ENCODE measurements at places on chromosomes 6 and 20.

- no peak for DNase-seq
Measured at GRCh38 chr20:19944772-19945459, 72.2 kb upstream of the NAA20 start.

DNA sequence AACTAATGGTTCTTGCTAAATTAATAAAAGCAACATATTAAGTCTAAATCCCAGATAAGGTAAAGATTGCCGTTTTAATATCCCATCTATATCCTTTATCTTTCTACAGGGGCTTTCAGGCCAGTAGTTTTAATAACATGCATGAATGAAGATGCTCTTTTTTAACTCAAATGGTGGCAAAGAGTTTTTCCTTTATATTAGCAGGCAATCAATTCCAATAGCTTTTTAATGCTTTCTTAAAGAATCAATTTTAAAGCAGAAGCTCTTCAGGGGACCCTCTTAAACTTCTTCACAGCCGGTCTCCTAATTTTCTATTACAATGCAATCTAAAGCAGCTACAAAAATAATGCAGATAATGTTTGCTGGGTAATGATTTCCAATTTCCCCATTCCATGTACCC, 107.8 kb upstream of the HS3ST5 start:
- no peak for DNase-seq

DNA sequence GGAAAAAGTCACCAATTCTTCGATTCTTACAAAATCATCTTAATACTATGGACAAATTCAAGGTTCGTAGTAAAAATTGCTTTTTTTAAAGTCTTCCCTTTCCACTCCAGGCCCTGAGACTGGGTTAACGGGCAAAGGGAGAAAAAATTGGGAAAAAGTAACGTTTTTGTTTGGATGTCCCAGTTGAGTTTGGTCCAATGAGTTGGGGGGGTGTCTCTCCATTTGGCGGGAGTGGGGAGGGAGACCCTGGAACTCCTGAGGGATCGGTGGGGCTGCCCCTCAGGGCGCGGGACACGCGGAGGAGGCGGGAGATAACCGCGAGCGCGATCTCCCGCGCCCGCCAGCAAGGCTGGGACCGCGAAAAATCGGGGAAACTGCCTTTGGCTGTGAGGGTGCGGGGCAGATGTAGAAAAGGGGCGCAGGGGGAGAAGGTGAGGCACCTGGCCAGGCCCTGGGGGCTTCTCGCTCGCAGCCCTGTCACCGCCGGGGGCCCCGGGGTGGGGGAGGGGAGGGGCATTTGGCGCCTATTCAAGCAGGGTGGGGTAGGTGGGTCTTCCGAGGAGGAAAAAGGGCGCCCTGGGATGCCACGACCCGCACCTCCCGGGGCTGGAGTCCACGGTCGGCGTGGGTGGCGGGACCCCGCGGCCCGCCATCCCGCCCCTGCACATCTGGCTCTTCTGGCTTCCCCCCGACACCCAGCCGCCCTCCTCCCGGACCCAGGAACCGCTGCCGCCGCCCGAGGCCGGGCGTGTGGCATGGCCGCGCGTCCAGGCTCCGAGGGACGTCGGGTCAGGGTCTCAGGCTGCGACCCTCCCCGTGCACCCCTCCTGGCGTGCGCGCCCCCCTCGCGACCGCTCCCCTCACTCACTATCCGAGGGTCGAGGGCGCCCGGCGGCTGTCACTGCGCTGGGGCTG, 595 bp downstream of the FBXO5 start:
- no peak for DNase-seq

DNA sequence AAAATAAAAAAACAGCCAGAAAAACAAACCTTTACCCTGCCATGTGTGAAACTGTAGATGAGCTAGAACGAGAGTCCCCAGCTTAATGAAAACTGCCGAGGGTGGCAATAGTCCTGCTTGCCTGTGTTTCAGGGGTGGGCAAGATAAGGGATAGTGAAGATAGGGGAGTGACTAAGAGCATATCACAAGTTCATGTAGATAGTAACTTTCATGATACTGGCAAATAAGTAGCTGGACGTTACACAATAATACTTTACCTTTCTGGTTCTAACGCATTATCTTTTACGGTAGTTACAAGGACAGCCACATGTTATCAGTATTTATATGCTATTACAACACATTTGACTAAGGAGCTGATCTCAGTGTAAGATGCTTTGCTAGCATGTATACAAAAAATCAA, 9.3 kb upstream of the FBXO9 start:
- no peak for DNase-seq

GRCh38 chr6:107154801-107155160, 39.5 kb upstream of the BEND3 start:
- no peak for DNase-seq

DNA sequence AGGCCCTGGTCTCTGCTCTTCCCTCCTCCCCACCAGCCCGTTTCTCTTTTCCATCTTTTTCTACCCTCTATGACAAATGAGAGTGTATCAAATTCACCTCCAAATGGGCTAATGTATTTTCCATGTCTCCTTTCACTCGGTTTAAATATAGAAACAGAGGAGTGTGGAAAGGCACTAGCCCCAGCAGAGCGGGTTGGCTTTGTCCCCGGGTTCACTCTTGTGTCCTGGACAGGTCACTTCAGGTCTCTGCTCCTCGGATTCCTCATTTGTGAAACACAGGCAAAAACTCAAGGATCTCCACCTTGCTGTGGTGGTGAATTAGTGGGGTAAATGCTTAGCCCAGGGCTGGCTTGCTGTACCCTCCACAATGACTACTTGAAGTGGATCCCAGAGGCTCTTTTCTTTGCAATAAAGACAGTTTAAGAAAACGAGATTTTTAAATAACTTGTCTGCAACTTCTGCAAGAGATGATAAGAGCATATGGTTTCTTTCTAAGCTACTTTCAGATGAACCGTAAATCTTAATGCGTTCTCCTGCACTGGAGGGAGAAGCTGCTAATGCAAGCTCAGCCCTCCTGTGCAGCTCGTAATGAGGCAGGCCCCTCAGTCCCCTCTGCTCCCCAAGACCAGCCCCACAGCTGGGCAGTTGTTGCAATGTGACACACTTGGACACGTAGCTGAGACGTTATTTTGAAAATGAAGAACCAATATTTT, 292.9 kb downstream of the THBS2 start:
- DNase-seq: no peak

- DNase-seq: no peak
Measured at GRCh38 chr6:130525408-130525807, 159.6 kb downstream of the TMEM200A start.

DNA sequence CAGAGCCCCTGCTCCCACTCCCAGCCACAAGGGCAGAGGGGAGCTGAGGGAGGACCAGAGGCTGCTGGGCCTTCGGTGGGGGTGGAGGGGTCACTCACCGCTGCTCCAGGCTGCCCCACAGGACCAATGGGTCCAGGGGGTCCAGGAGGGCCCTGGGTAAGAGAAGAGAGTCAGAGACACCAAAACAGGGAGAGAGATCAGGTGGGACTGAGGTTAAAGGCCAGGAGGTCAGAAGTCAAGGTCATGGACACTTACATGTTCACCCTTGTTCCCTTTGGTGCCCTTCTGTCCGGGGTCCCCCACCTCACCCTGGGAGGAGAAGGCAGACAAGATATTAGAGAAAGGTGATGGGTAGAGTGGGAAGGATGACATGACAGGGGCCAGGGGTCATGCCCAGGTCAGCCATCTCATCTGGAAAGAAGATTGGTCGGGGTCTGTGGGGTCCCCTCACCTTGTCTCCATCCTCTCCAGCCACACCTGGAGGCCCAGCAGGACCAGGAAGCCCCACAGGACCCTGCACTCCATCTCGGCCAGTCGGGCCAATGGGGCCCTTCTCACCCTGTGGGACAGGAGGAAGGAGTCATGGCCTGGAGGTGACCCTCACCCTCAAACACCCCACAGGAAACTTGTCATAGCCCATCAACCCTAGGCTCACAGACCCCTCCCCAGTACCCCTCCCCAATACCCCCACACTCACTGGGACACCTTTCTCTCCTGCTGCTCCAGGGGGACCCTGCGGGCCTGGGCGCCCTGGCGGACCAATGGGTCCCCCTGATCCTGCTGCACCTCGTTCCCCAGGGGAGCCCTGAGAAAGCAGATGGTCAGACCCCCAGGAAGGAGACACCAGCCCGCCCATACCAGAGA, 21.0 kb downstream of the COL11A2 start:
- no peak for DNase-seq
